ENCODE measurements at places on chromosomes 5 and 9. TPM values are rescaled to one million over a fixed set of nuclear protein-coding genes. Genes with fewer than 3 reads are reported as not detected.

CDH6 gene
- not detected for total RNA-seq

SOWAHA gene
- total RNA-seq = not detected

HMCN2 gene
- 1.6 TPM for total RNA-seq

TGFBI gene
- 430 TPM for total RNA-seq

GRCh38 chr5:143586781-143587362 is 183.4 kb upstream of the NR3C1 start:
- no peaks in the 10 kb centered on the region for H3K36me3 ChIP-seq
- no peak overlapping the region for H3K4me3 ChIP-seq
- no peak for DNase-seq
- no peak overlapping the region for H3K27ac ChIP-seq
- no peaks in the 10 kb centered on the region for H3K4me1 ChIP-seq

- H3K36me3 ChIP-seq = no peaks in the 10 kb centered on the region
- no peak overlapping the region for H3K4me3 ChIP-seq
- peaks cover 79% of the 10 kb centered on the region for H3K4me1 ChIP-seq
- DNase-seq = no peak
- H3K27me3 ChIP-seq = no peaks in the 10 kb centered on the region
These were observed 5.6 kb upstream of the ABLIM3 start for GRCh38 chr5:149135536-149136201.

DNA sequence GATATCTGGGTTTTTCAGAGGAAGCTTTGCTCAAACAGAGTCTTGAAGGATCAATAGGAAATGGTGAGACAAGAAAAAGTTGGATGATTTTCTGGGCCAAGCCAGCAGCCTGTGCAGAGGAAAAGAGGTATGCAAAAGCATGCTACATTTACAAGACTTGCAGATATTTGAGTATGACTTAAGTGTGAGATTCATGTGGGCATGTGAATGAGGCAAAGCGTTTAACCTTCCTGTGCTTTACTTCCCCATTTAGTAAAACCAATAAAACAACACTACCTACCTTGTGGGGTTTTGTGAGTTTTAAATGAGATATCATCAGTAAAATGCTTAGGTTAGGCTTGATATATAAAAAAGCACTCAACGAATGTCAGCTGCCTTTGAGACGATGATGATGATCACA is 58.1 kb downstream of the PIP5K1B start:
- no peaks in the 10 kb centered on the region for H3K36me3 ChIP-seq
- no peak overlapping the region for H3K27ac ChIP-seq
- no peaks in the 10 kb centered on the region for H3K4me1 ChIP-seq

- H3K27ac ChIP-seq = no peak overlapping the region
- 0 out of 2 replicates have a peak, but pooled peaks cover under 1% of the 10 kb centered on the region for H3K4me1 ChIP-seq
- DNase-seq = no peak
- no peaks in the 10 kb centered on the region for H3K36me3 ChIP-seq
- no peak overlapping the region for H3K4me3 ChIP-seq
- H3K27me3 ChIP-seq = no peaks in the 10 kb centered on the region
These were observed 60.5 kb downstream of the GLDC start for GRCh38 chr9:6584881-6585597.

DNA sequence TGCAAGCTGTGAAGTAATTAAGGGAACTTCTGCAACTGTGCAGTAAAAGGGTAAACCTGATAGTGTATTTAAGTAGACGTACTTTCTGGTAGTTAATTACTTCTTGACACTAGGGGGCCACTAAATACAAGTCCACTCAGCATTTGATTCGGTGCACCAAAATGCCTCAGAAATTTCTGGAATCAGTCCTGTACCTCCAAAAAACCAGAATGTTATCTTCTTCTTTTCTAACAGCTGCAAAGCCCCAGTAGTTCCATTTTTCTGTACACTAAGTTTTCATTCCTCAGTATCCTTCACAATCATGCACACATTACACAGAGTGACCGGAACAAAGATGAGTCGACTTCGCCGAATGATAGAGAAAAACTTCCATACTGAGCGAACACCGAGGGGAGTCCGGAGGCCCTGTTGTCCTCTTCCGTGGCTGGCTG is 484 bp downstream of the GFM2 start:
- H3K4me3 ChIP-seq = peak overlapping the region; percentile 83
- peaks cover 50% of the 10 kb centered on the region for H3K4me1 ChIP-seq
- H3K27me3 ChIP-seq = no peaks in the 10 kb centered on the region
- H3K36me3 ChIP-seq = peaks cover 26% of the 10 kb centered on the region
- peak; percentile 66 for DNase-seq

DNA sequence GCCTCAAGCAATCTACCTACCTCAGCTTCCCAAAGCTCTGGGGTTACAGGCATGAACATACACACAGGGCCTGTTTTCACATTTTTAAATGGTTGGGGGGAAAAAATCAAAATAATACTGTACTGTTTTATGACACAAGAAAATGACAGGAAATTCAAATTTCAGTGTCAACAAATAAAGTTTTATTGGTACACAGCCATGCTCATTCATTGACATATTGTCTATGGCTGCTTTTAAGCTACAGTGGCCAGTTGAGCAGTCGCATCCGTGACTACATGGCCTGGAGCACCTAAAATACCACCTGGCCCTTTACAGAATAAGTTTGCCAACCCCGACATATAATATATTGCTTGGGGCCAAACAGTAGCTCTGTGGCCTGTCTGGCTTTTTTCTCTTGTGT is 56.4 kb upstream of the GGTA1 start:
- H3K4me3 ChIP-seq = no peak overlapping the region
- no peaks in the 10 kb centered on the region for H3K36me3 ChIP-seq
- no peak overlapping the region for H3K27ac ChIP-seq

DNA sequence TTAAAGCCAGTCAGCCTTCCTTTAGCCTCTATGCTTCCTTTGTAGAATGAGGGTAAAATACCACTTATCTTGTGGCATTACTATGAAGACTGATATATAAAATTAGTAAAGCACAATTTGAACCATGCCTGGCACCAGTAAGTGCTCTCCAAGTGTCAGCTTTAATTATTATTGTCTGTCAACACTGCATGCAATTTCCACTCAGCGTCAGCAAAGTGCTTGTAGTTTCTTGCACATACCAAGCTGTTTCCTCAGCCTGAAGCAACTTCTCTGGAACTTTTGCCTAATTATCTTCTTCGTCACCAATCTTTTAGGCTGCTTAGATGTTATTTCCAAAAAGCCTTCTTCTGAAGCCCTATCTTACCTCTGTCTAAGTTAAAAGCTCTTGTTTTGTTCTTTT is 177.3 kb downstream of the CDC42SE2 start:
- no peaks in the 10 kb centered on the region for H3K36me3 ChIP-seq
- no peak overlapping the region for H3K4me3 ChIP-seq
- no peak for DNase-seq
- no peaks in the 10 kb centered on the region for H3K4me1 ChIP-seq
- no peak overlapping the region for H3K27ac ChIP-seq
- H3K27me3 ChIP-seq = no peaks in the 10 kb centered on the region

DNA sequence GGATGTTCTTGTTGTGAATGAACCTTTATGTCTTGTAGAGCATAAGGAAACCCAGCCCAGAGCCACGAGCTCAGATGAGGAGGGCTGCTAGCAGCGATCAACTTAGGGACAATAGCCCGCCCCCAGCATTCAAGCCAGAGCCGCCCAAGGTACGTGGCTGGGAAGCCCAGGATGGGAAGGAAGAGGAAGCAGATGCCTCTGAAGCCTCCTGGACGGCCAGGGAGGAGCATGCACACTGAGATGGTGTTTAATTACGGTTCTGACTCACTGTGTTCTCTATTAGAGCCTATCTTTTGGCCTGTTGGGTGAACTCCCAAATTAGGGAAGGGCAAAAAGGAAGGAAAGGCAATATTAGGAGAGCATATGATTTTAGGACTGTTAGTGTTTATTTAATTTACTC is 75.3 kb downstream of the TJP2 start:
- no peak for DNase-seq
- no peaks in the 10 kb centered on the region for H3K27me3 ChIP-seq
- H3K36me3 ChIP-seq = peaks cover 42% of the 10 kb centered on the region
- no peak overlapping the region for H3K4me3 ChIP-seq
- no peaks in the 10 kb centered on the region for H3K4me1 ChIP-seq

DNA sequence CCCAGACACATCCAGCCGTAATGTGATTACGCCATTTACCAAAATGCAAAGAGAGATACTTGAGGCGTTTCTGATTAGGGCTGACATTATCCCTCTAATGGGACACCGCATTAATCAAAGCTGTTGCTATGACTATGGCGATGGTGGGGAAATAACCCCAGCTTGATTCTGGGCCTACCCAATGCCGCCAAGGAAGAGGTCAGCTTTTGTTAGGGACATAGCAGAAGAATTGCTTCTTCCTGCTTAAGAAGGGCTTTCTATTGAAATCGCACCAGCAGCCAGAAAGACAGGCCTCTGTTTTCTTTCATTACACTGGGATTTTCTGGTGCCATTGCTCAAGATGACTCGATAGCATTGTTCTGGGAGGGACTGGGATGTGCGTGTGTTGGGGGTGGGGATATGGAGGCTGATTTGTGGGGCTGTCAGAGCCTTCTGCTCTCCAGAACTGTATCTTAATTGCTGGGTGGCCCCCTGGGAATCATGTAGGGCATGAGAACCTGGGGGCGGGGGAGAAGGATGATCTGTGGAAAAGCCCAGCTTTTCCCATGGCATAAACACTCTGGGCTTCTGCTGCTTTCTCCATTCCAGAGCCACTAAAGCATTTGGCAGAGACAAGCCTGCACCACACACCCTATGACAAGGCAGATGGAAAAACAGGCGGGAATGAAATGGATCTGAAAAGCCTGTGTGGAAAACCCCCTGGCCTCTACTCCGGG is 106.5 kb upstream of the RAD23B start:
- no peaks in the 10 kb centered on the region for H3K4me1 ChIP-seq
- no peak for DNase-seq
- H3K27ac ChIP-seq = no peak overlapping the region
- H3K36me3 ChIP-seq = no peaks in the 10 kb centered on the region
- no peak overlapping the region for H3K4me3 ChIP-seq

DNA sequence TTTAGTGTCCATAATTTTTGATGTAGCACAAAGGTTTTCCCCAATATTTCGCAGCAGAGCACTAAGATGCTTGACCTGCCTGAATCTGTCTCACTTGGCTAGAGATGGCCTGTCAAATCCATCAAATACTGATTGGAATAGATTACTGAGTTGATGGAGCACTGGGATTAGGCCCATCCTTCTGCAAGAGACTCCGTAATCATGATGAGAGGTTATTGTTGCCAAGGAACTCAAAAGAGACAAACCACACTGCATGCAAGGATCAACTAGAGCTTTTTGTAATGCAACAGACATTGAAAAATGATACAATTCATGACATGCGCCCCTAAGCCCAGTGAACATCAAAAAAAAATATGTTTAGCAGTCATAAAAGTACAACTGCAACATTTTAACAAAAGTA is 585.3 kb upstream of the GRAMD2B start:
- no peaks in the 10 kb centered on the region for H3K27me3 ChIP-seq
- H3K4me1 ChIP-seq = no peaks in the 10 kb centered on the region

- H3K27ac ChIP-seq = 0 out of 2 replicates have a peak overlapping the region, but pooled peaks have one; percentile 6
- no peaks in the 10 kb centered on the region for H3K36me3 ChIP-seq
- peak; percentile 22 for DNase-seq
- no peak overlapping the region for H3K4me3 ChIP-seq
- H3K4me1 ChIP-seq = peaks cover 54% of the 10 kb centered on the region
These were observed 4.8 kb upstream of the ZNF366 start for GRCh38 chr5:72511774-72512592.

GRCh38 chr5:30849931-30850710 is 343.4 kb upstream of the CDH6 start:
- H3K27me3 ChIP-seq = no peaks in the 10 kb centered on the region
- peak; percentile 6 for DNase-seq

- H3K36me3 ChIP-seq = no peaks in the 10 kb centered on the region
- no peak overlapping the region for H3K4me3 ChIP-seq
- no peak overlapping the region for H3K27ac ChIP-seq
- DNase-seq = no peak
- no peaks in the 10 kb centered on the region for H3K27me3 ChIP-seq
These were observed 11.1 kb downstream of the FTMT start for GRCh38 chr5:121862801-121863200.

DNA sequence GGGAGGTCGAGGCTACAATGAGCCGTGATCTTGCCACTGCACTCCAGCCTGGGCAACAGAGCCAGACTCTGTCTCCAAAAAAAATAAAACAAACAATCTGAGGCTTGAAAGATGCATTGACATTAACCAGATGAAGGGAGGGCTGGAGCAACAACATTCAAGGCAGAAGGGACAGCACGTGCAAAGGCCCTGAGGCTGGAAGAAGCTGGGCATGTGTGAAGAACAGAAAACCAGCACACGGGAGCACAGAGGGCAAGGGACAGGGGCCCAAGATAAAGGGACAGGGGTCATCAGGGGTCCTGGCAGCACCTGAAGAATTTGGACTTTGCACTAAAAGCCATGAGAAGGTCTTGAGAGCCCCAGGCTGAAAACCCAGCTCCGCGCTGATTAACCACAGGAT is 3.3 kb downstream of the PTGES start:
- no peaks in the 10 kb centered on the region for H3K27me3 ChIP-seq
- peaks cover 49% of the 10 kb centered on the region for H3K4me1 ChIP-seq
- no peak for DNase-seq
- H3K36me3 ChIP-seq = peaks cover 45% of the 10 kb centered on the region

DNA sequence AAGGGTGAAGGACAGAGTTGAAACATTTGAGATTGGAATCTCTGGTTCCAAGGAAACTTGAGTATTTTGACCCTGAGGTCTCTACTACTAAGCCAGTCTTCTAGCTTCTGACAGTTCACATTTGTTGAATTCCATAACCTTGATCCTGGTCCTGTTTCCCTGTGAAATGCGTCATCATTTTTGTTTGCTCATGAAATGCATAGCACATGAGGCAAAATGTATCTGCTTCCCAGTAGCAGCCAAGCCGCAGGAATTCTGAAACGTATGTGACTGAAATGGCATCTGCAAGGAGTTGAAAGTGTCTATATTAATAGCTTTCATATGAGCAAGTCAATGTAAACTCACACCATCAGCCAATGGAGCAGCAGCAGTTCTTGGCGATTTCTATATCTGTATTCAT is 307.9 kb downstream of the CSNK1G3 start:
- H3K4me1 ChIP-seq = 0 out of 2 replicates have a peak, but pooled peaks cover 6% of the 10 kb centered on the region
- H3K4me3 ChIP-seq = no peak overlapping the region
- no peaks in the 10 kb centered on the region for H3K27me3 ChIP-seq
- DNase-seq = no peak
- no peaks in the 10 kb centered on the region for H3K36me3 ChIP-seq
- H3K27ac ChIP-seq = no peak overlapping the region

GRCh38 chr5:93079046-93079445 is 502.0 kb downstream of the NR2F1-AS1 start:
- no peak for DNase-seq
- H3K36me3 ChIP-seq = no peaks in the 10 kb centered on the region
- peaks cover 33% of the 10 kb centered on the region for H3K4me1 ChIP-seq
- peak overlapping the region; percentile 94 for H3K27ac ChIP-seq
- H3K4me3 ChIP-seq = peak overlapping the region; percentile 43

All from PC-9 (cell line).